ENCODE measurements at places on chromosomes 16 and 17. TPM values are rescaled to one million over a fixed set of nuclear protein-coding genes. Genes with fewer than 3 reads are reported as not detected.

GRCh38 chr16:75195811-75196790 is 10.9 kb downstream of the CTRB2 start:
- no peaks in the 10 kb centered on the region for H3K36me3 ChIP-seq
- no peak for DNase-seq
- H3K27ac ChIP-seq, result no peak overlapping the region
- no peak overlapping the region for H3K4me3 ChIP-seq
- no peaks in the 10 kb centered on the region for H3K4me1 ChIP-seq

DNA sequence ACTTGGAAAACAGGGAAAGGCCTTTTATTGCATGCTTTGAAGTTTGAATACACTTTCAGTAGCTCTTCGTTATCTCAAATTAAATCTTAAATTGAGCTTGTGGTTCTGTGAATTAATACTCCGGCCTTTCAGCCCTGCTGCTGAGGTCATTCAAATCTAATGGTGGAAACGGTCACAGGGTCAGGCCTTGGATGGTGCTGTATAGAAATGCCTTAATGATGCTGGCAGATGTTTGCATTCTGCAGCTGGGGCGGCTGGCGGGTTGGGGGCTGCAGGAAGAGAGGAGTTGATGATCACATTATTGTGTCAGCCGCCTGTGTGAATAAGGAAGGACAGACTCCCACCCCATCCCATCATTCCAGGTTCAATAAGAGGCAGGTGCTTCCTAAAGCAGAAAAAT is 723.6 kb downstream of the WWOX start:
- DNase-seq, result no peak
- no peaks in the 10 kb centered on the region for H3K27me3 ChIP-seq
- H3K36me3 ChIP-seq, result no peaks in the 10 kb centered on the region
- no peak overlapping the region for H3K4me3 ChIP-seq
- H3K27ac ChIP-seq, result no peak overlapping the region
- H3K4me1 ChIP-seq, result no peaks in the 10 kb centered on the region

GRCh38 chr17:909642-910323 is 69.8 kb downstream of the NXN start:
- H3K36me3 ChIP-seq, result no peaks in the 10 kb centered on the region
- H3K27ac ChIP-seq, result no peak overlapping the region
- no peaks in the 10 kb centered on the region for H3K27me3 ChIP-seq
- H3K4me1 ChIP-seq, result no peaks in the 10 kb centered on the region
- no peak for DNase-seq

GRCh38 chr17:72344613-72345012 is 223.8 kb downstream of the SOX9 start:
- no peak for DNase-seq
- H3K27ac ChIP-seq, result no peak overlapping the region
- no peaks in the 10 kb centered on the region for H3K27me3 ChIP-seq

- H3K4me3 ChIP-seq, result peak overlapping the region; percentile 72
- H3K27me3 ChIP-seq, result no peaks in the 10 kb centered on the region
- H3K27ac ChIP-seq, result peak overlapping the region; percentile 67
These were observed 52.7 kb downstream of the SREBF1 start for GRCh38 chr17:17783825-17784656.

GRCh38 chr16:1508494-1509187 is 15.5 kb downstream of the TELO2 start:
- no peak for DNase-seq
- peaks cover 48% of the 10 kb centered on the region for H3K36me3 ChIP-seq
- H3K4me1 ChIP-seq, result no peaks in the 10 kb centered on the region
- H3K27me3 ChIP-seq, result no peaks in the 10 kb centered on the region
- no peak overlapping the region for H3K4me3 ChIP-seq
- H3K27ac ChIP-seq, result no peak overlapping the region

DNA sequence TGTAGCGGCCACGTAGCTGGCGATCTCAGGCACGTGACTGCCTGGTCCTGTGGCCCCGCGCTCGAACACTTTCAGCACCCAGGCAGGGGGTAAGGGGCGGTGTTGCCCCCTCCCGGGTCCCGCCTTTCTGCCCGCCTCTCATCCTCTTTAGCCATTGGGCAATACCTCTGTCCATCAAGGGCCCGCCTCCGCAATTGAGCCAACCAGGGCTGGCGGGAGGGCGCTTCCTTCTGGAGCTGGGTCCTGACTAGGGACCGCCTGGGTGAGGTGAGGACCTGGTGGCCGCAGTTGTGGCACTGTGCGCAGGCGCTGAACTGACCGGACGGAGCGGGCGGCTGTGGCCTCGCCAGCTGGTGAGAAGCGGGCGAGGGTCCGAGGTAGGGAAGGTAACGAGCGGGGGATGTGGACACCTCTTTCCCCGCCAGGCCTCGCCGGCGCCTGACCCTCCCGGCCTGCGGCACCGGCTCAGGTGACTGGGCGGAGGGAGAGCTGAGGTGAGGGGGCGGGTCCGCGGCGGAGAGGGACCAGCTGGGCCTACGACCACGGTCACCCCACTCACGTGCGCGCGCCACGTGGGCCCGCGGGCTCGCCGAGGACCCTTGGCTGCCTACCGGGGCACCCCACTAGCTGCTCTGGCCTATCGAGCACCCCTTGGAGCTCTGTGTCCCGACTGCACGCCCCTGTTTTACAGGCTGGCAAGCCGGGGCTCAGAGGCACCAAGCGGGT is at the start of gene PDP2:
PDP2 (plus strand) TSS at position 228 of the 726 bp plus-strand sequence. CDS start 3,770 bp downstream, outside the sequence.
- peak within 1 kb of the TSS; percentile 86 for H3K4me3 ChIP-seq
- no peaks in the 10 kb centered on the region for H3K27me3 ChIP-seq
- peaks cover 20% of the 10 kb centered on the region for H3K36me3 ChIP-seq
- DNase-seq, result peak; percentile 91
- peak within 1 kb of the TSS; percentile 67 for H3K27ac ChIP-seq

DUXB gene
- not detected for total RNA-seq

KIF2B gene
- not detected for total RNA-seq

GP1BA gene
- total RNA-seq, result not detected

NOB1 gene
- 50.6 TPM for total RNA-seq

ADCY7 gene
- total RNA-seq, result 207 TPM

TOP2A gene
- 1.1 TPM for total RNA-seq
